ENCODE measurements at places on chromosomes 5 and 9.

GRCh38 chr5:128637031-128637430, 99.0 kb upstream of the FBN2 start:
- no peak for DNase-seq

DNA sequence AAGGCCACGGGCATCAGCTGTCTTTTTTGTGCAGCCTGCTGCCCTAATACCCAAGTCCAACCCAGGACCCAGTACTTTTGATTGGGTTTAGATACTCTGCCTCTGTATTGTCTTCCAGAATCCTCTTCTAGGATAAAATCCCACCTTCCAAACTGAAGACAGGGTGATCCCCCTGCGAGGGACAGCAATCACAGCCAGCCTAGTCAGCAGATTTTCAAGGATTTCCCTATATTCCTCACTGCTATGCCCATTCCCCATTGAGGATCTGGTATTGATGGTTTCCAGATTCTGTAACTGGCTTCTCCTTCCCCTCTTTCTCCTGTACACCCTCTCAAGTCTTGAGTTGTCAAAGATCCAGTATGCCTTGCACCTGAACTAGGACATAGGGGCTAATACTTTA, 389.4 kb downstream of the TRIM36 start:
- DNase-seq, result no peak

DNA sequence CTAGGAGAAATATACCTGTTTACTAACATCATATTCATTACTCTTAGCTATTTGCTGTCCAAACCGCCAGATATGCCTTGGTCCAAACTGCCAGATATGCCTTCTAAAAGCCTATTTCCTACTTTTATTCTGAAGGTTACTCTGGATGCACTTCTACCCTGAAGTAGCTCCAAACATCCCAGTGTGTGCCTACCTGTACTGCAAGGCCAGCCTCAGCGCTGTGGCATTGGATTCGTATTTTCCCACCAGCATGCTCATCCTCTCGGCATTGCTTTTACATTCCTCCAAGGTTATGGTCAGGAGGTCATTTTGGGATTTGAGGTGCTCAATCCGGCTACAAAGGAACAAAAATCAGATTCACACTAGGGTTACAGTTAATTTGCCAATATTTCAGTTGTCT, 94.3 kb downstream of the DCP2 start:
- DNase-seq, result no peak

DNA sequence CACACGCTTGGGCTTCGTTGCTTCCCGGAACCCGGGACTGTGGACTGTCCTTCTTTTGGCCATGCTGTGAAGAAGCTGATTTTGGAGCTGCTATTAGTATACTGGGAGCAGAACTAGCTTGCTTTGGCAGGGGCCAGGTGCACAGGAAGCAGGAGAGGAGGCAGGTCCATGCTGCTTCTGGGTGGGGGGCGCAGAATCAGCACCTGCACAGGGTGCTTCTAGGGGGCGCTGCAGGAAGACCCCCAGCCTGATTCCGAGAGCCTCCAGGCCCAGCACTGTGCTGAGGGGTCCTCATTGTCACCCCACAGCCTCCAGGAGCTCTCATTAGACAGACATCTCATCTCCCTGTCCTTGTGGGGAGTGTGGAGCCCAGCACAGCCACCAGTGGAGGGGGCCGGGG, 252.6 kb upstream of the IRX4 start:
- no peak for DNase-seq

Data from activated CD4-positive, alpha-beta T cell treated with anti-CD3 and anti-CD28 coated beads, Interleukin-2, amount 50 U/mL, for 1 hour (primary cell).